Stimulated activated CD4-positive, alpha-beta T cell treated with anti-CD3 and anti-CD28 coated beads, Interleukin-1b, Interleukin-23, amount 100 ng/mL, for 24 hours (primary cell): ENCODE measurements at places on chromosomes 12 and 14.

DNA sequence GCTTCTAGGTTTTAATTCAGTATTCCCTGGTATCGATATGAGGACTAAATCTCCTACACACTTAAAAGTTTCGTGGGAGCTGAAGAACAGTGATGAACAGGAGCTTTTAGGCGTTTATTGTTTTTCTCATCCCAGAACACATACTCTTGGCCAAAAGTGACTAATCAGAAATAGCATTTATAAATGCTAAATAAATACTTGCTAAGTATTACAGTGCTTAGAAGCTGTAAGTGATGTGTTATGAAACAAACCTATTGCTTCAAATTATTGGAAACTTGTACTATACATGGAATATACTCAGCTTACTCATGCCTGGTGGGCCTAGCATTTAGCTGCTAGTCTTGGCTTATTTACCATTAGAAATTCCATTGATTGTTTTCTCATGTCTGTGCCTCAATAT lies 24.9 kb downstream of the FRS2 start:
- DNase-seq, result no peak

DNA sequence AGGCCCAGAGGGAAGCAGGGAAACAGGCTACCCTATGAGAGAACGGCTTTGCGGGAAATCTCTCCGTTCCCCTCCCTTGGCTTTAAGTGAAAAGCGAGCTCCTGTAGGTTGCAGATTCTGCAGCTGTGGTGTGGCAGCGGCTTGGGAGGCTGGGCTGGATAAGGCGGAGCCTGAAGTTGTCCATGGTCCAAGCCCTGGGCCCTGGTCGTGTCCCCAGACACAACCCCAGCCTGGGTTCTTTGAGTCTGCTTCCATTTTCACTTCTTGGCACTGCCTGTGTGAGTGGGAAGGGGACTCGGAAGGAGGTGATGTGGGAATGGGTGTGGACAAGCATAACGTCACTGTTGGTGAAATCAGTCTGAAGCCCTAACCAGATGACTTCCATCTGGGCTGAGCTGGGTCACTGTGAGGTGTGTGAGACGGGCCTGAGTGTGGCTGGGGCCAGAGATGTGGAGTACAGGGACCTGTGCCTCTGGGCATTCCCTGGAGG lies 43.0 kb upstream of the CTDSP2 start:
- DNase-seq, result no peak

- no peak for DNase-seq
Measured at GRCh38 chr14:77889971-77890442, 90.1 kb downstream of the ADCK1 start.

DNA sequence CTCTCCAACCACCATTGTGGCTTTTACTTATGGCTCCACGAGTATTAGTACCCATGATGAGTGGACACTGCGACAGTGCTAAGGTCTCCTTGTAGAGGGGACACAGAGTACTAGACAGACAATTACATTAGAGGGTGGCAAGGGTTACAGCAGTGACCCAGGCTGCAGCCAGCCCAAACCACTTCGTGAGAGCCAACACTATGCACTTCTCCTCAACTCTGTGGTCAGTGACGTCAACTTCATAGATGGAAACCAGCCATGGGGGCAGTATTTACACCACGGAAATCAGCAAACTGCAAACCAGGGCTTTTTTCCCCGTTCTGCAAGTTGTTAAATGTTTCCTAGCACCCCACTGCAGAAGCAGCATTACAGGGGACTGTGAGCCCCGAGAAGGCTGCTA lies 61.6 kb upstream of the ZFP36L1 start:
- DNase-seq, result no peak

DNA sequence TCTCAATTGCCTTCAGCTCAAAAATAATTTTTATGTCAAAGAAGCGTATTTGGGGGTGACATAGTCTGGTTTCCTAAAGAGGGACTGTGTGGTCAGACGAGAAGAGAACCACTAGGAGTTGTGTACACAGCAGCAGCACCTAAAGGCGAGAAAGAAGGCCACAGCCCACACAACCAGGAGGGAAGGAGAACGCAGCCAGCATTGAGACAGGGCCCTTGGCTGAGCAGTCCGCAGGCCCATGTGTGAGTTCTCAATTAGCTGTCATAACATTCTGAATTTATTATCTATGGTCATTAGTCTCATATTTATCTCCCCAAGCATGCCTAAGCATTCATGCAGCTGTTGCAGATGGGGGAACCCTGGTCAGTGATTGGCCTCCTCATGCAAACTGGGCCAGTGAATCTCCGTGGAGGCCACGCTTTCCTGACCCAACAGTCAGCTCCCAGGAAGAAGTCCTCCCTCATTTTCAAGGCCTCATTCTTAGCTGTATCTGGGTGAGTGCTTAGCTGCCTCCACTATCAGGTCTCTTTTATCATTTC lies 81.2 kb upstream of the ATF7IP start:
- no peak for DNase-seq

GRCh38 chr12:53560351-53560750 lies 53.1 kb upstream of the NPFF start:
- no peak for DNase-seq

GRCh38 chr14:56198438-56198837 lies 80.2 kb downstream of the PELI2 start:
- DNase-seq, result no peak

- DNase-seq, result no peak
Measured at GRCh38 chr12:5588176-5588575, 156.3 kb downstream of the NTF3 start.

- DNase-seq, result no peak
Measured at GRCh38 chr12:4286771-4287317, 13.3 kb downstream of the CCND2 start.

DNA sequence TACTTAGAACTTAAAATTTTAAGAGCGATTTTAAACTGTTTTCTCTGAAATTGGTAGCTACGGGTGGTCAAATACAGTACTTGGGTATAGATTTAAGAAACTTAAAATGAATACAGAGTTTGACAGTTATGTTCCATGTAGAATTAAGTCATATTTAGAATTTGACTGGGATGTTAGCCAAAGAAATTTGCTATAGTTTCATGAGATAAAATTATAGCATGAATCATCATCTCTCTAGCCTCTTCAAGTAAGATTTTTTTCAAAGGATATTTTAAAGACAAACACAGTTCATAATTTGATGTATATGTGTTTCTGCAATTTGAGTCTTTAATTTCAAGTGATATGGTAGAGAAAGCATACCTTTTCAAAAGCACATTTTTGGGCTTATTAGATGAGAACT lies 41.0 kb downstream of the ZCRB1 start:
- DNase-seq, result no peak

DNA sequence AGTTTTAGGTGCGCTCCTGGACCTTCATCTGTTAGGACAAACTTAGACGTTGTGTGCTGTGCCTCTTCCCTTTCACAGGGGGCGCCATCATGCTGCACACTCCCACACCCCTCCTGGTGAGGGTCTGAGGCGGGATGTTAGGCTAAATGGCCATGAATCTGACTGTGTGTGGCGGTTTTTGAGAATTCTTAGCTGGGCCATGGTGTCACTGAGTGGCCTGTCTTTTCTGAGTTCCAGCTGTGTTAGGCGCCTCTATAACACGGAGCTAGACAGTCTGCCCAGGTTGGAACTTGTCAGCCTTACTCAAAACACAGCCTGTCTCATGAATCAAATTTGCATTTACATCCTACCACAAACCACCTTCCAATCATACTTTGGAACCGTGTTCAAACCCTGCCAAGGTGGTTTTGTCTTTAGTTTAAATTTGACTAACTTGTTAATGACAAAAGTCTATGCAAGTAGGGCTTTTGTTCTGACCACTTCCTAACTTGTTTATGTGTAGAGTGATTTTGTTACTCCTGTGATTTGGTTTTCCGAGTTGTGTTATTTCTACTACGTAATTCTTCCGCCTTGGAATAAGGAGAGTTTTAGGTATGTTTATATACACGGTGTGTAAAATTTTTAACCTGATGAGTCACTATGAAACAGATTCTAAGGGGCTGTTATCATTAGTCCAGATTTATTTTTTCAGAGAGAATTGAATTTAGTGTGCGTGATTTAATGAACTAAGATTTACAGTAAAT lies 19.6 kb downstream of the ACVR1B start:
- no peak for DNase-seq
